ENCODE measurements at places on chromosomes 5 and 9.

DNA sequence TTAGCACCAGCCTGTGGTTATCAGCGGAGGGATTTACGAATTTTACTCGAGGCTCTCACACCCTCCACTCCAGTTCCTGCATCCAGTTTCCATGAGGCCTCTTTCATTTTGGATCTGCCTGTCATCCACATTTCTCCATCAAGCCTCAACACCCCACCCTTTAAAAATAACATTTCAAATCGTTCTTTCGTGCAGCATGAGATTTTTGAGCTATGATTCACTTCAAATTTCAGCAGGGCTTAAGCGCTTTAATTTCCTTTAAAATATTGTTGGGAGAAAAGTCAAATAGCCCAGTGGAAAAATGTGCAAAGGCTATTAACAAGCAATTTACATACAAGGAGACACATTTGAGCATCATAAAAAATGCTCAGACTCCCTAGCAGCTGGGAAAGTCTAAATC, 103.2 kb downstream of the MSX2 start:
- no peak for DNase-seq

DNA sequence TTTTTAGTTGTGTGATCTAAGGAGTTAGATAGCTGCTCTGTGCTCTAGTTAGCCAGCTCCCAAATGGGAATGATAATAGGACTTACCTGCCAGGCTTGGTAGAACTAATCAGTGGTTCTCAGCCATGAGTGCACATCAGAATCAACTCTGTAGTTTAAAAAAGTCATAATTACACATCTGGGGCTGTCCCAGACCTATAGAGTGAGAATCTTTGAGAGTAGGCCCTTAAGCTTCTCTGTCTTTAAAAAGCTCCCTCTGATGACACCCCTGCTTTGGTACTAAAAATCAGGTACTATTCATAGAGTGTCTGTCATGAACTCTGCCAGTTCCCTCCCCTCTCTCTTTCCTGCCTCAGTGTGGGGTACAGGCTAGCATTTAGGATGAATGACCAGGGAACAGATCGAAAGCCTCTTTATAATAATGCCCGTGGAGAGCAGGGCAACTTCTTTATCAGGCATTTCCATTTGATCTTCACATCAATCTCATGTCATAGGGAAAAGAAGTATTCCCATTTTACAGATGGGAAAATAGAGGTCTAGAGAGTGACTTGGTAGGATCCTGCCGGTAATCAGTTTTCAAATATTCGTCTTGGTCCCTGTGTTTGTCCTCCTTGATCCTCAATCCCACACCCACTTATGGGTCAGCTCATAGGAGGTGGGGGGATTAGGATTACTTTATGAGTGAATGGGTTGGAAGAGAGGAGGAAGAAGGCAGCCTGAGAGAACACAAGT, 15.3 kb downstream of the PPARGC1B start:
- no peak for DNase-seq

DNA sequence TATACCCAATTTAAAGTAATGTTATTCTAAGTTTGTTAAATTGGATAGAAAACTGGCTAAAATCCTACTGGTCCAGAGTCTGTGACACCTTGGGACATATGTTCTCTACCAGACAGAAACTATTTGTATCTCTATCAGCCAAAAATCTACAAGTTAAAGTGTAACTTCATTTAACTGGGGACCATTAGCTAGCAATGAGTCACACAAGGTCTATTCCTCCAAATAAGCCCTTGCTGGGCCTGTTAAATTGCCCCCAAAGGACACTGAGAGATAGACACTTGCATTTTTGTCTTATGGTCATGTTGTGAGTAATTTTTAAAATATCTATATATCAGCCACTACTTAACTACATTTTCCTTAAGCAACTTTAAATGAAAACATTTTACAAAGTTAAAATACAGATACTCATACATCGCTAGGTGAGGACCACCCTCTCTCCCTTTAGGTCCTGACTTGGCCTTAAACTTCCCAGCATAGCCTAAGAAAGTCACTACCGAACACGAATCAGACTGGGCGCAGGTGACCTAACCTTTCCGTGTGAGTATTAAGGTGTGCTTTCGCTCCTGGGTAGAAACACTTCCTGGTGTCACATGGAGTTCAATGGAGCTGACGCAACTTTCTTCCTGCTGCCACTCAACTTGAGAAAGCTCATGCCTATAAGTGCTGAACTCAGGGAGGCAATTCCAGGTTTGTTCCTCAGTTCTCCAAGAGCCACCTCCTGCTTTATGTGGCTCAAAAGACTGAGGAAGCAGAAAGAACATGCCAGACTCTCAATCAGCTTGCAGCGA, 249.1 kb downstream of the DIRAS2 start:
- DNase-seq: no peak

- no peak for DNase-seq
Observed at GRCh38 chr9:128120741-128121465, 6.6 kb downstream of the PTGES2 start.

- DNase-seq: no peak
Observed at GRCh38 chr5:179878222-179879002, 19.8 kb upstream of the MRNIP start.

GRCh38 chr5:171024084-171024483, 162.3 kb downstream of the RANBP17 start:
- DNase-seq: no peak

DNA sequence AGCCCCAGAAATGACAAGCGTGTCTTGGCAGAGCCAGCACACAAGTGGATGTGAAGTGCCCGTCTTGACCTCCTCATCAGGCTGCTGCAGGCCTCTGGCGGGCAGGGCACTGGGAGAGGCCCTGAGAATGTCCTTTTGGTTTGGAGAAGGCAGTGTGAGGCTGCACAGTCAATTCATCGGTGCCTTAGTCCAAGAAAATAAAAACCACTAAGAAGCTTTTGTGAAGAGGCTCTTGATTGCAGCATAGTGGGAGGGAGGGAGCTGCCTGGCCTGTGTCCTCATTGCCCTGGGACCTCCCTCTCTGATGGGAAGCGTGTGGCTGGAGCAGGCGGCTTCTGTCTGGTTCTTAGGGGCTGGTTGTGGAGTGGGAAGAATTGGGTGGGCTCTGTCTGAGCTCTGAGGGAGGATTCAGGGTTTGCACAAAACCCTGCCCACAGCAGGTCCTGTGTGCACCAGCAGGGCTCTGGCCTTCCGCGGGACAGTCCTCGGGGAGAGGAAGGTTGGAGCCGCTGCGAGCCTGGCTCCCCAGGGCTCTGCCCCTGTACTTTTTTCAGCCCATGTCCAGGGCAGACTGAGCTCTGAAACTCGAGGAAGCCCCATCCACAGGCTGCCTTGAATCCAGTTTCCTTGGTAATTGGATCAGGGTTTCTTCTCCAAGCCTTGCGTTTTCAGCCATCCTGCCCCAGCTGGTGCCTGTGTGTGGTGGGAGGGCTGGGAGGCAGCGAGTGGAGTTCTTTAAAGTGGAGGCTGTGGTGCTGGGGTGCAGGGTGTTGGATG, 1.1 kb downstream of the HRCT1 start:
- DNase-seq: no peak

- DNase-seq: no peak
Observed at GRCh38 chr5:56616454-56617160, 198.7 kb upstream of the MAP3K1 start.

GRCh38 chr9:73810585-73811215, 659.0 kb downstream of the ANXA1 start:
- no peak for DNase-seq

GRCh38 chr9:4366591-4367330, 66.9 kb upstream of the GLIS3 start:
- DNase-seq: peak; percentile 54

DNA sequence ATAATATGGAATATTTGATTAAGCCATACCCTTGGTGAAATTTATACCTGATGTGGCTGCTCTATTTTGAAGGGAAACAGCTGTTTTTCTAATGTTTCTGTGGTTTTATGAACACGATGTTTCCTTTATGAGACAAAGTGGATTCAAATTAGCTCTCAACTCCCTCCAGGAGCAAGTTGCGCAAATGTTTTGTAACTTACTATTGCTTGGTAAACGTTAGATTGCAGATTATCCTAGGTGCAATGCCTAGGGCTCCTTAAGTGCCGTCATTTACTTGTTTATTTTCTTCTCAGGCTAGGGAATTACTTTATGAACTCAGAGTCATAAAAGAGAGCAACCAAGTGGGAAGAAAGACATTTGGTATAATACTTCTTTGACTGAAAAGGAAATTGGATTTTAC, 763.1 kb downstream of the TAF11L14 start:
- DNase-seq: no peak

GRCh38 chr9:36813154-36813553, 220.9 kb downstream of the PAX5 start:
- no peak for DNase-seq

- DNase-seq: peak; percentile 4
Observed at GRCh38 chr9:73869264-73869663, 627.9 kb upstream of the RORB start.

DNA sequence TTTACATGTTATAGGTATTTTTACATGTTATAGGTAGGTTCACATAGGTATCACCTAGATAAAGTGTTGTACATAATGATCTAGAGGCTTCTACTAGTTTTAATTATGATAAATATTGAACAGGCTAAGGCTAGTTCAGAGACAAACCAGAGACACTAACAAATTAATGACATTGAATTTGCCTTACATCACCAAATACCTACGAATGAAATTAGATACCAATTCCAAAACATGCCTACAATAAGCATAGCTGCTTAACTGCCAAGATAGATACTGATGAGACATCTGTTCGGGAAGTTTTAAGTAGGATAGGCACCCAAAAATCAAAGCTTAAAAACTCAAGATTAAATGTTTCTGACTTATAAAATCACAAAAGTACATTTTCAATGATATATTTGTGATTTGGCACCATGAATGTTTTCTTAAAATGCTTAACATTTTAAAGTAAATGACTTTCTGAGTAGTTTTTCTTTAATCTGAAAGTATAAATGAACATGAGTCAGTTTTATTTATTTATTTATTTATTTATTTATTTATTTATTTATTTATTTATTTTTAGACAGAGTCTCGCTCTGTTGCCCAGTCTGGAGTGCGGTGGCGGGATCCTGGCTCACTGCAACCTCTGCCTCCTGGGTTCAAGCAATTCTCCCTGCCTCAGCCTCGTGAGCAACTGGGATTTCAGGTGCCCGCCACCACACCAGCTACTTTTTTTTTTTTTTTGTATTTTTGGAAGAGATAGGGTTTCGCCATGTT, 703.1 kb upstream of the ARRDC3 start:
- no peak for DNase-seq

GRCh38 chr5:54671111-54671531, 153.6 kb downstream of the SNX18 start:
- DNase-seq: no peak

- no peak for DNase-seq
Observed at GRCh38 chr9:87427851-87428506, 69.7 kb upstream of the DAPK1 start.

DNA sequence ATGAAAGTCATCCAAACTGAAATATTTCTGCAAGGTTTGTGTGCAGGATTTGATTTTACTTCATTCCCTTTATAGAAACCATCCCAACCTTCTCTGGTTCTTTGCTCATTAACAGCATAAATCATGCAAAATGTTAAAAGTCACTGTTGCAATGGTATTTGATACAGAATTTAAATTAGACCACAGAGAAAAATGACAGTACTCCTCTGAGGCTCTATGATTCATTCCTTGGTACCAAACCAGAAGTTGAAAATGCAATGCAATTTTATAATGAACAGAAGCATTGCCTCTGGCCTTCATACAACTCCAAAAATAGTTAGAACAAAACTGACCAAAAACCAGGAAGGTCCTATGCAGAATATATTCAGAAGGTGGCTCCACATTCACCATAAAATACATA, 607.1 kb downstream of the TLE1 start:
- no peak for DNase-seq

- DNase-seq: peak; percentile 1
Observed at GRCh38 chr9:113592876-113593575, 129.5 kb downstream of the RGS3 start.

- DNase-seq: no peak
Observed at GRCh38 chr5:178057839-178058238, 55.5 kb upstream of the N4BP3 start.

- no peak for DNase-seq
Observed at GRCh38 chr5:114415760-114416159, 53.9 kb downstream of the KCNN2 start.

- DNase-seq: no peak
Observed at GRCh38 chr5:122175091-122175490, 45.7 kb downstream of the ZNF474 start.

DNA sequence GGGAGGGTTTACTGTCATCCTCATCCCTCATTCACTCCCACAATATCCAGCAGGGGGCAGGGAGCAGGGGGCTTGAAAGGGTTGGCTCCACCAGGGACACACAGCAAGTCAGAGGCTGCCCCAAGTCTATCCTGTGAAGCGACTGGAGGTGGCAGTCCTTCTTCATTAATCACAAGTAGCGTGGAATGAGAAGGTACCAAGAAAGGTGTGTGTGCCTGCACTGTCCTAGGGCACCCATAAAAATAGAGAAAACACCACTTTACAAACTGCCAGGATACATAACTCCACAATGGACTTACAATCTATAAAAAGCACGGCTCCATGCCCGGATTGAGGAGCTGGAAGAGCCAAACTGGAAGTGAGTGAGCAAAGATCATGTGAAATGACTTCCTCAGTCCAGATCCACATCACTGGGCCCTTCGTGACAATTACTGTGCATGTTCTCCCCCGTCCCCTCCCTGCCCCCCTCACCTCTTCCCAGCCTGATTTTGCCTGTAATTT, 183.9 kb downstream of the SLIT3 start:
- no peak for DNase-seq

DNA sequence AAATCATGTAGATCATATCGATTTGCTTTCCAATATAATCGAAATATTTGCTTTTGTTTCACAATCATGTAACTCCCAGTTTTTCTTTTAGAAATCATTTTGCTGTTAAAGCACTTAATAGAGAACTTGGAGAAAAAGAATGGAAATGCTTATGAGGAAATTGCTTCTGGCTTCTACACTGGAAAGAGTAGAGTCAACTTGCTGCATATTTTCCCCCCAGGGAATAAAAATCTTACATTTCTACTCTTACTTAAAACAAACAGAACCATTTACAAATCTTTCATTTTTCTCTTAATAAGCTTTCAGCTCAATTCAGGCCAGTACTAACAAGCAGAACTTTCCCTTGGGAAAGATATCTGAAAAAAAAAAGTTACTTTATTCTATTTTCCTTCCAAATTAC, 312.0 kb downstream of the CHSY3 start:
- DNase-seq: no peak

- peak; percentile 3 for DNase-seq
Observed at GRCh38 chr9:117034866-117035265, 347.8 kb downstream of the TRIM32 start.

Measured in hematopoietic multipotent progenitor cell treated with erythropoietin and hydrocortisone succinate and interleukin-3 and kit ligand, for 8 days (in vitro differentiated cells).